ENCODE measurements at places on chromosomes 1 and 21.
A peak's percentile ranks its signal among the peaks of the same experiment; 100 is the strongest.

DNA sequence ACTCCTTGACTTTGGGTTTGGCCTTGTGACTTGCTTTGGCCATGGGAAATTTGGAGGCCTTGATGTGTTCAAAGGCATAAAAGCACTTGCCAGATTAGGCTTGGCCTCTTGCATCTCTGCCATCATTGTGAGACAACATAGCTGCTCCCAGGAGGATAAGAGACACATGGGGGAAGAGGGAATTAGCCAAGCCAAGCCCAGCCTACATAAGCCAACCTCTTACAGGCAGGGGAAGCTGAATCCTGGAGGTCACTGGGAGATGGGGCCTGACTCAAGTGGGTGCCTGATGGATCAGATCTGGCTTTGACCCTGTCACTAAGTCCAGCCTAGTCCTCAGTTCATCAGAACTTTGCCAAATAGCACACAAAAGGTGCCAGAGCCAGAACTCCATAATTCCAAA lies 37.6 kb upstream of the HMGB4 start:
- DNase-seq: no peak

- no peak for DNase-seq
Measured at GRCh38 chr1:226980565-226981385, 40.7 kb downstream of the COQ8A start.

DNA sequence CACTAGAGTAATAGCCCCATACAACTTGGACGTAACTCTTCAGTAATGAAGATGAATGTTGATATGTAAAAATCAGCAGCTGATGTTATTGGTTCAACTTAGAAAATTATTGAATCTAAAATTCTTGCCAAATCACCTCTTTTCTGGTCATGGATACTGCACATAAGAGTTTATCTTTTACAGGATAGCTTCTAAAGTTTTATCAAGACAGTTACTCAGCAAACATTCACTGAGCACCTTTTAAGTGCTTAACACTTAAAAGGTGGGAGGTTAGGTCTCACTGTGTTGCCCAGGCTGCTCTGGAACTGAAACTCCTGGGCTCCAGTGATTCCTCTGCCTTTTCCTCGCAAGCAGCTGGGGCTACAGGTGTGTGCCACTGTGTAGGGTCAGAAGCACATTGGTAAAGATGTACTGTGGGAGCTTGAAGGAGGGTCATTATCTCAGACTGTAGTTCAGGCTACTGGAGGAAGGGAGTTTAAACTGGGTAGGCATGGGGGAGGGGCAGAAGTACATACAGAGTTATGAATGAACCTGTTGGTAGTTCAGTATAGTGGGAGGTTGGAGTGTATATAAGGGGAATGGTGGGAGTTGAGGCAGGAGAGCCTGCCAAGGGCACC lies 2.0 kb downstream of the MPZL1 start:
- DNase-seq: no peak

GRCh38 chr21:37119421-37120218 lies 46.6 kb downstream of the TTC3 start:
- DNase-seq: no peak

GRCh38 chr1:1761504-1762376 lies 16.5 kb downstream of the NADK start:
- DNase-seq: no peak

DNA sequence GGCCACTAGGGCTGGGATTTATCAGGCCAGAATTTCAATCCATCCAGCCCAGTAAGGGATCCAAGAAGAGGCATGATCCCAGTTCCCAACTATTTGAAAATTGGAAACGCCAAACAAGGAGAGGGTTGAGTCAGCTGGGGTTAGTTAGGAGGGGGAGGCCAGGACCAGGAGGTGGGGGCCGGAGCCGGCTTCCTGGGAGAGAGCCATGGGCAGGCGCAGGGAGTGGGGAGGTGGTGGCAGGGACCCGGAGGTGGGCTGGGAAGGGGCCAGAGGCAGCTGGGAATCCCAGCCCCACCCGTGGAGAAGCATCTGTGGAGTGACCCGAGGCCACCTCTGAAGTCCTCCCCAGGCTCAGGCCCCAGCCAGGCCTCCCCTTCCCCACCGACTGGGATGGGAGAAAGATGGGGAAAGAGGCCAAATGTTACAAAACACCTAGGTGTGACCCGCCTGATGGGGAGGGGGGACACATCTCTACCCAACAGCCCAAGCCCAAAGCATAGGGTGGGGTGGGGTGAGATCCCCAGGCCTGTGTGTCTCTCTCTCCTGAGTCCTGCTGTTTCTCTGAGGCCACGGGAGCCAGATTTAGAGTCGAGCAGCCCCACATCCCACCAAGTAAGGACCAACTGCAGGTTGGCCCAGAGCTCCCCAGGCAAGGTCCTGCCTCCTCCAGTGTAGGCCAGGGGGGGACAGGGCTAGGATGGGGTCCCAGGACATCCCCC lies 10.1 kb downstream of the HSPG2 start:
- peak; percentile 63 for DNase-seq

- no peak for DNase-seq
Measured at GRCh38 chr1:154329152-154329521, 3.8 kb downstream of the ATP8B2 start.

DNA sequence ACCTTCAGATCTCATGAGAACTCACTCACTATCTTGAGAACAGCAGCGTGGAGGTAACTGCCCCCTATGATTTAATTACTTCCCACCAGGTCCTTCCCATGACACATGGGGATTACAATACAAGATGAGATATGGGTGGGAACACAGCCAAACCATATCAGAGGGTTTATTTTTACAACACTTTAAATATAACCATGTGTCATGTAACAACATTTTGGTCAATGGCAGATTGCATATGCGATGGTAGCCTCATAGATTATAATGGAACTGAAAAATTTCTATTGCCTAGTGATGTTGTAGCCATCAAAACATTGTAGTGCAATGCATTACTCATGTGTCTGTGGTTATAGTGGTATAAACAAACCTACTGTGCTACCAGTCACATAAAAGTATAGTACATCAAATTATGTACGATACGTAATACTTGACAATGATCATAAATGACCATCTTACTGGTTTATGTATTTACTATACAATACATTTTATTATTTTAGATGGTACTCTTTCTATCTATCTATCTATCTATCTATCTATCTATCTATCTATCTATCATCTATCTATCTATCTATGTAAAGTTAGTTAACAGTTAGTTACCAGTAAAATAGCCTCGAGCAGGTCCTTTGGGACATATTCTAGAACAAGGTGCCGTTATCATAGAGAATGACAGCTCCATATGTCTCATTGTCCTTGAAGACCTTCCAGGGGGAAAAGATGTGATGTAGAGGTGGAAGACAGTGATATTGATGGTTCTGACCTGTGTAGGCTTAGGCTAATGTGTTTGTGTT lies 12.6 kb upstream of the S100B start:
- DNase-seq: peak; percentile 41

DNA sequence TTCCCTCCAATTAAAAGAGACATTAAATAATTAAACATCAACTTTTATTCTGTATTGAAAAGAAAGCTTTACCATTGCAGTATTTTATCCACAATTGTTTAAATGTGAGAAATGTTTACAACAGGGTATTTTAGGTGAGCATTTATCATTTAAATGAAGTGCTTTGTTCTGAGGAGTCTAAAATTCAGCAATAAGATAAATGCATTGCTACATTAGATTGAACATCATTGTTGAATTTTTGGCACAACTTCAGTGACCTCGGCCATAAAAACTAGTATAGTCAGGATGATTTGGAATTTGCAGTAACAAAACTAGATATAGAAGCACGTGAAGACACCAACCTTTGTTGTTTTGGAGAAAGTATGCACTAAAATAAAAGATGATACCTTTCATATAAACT lies 692.9 kb downstream of the USP25 start:
- no peak for DNase-seq

- DNase-seq: no peak
Measured at GRCh38 chr1:4724695-4725250, 70.4 kb downstream of the AJAP1 start.

GRCh38 chr1:177118901-177119300 lies 45.6 kb downstream of the ASTN1 start:
- DNase-seq: no peak
